ENCODE measurements at places on chromosomes 13 and 19.

DNA sequence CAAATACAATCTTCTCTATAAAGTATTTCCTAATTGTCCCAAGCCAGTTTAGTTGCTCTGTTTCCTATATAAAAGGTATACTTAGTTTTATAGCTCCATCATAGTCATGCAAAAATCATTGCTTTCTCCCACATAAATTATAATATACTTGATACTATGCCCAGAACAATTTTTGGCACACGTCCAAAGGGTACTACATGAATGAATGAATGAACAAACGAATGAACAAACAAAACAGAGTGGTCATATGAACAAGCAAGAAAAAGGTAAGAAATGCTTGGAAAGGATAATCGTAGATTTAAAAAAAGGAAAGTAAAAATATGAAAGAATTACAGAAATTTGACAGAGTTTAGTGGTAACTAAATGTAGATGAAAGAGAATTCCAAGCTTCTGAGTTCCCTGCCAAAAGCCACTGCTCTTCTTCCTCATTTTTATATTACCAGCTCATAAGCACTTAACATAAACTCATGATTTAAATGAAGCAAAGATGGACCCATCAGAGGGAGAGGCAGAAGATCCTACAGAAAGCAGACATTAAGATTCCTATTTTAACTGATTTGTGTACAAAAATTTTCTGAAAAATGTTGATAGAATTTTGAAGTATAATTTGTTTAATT is 123.2 kb downstream of the ENOX1 start:
- DNase-seq = no peak

DNA sequence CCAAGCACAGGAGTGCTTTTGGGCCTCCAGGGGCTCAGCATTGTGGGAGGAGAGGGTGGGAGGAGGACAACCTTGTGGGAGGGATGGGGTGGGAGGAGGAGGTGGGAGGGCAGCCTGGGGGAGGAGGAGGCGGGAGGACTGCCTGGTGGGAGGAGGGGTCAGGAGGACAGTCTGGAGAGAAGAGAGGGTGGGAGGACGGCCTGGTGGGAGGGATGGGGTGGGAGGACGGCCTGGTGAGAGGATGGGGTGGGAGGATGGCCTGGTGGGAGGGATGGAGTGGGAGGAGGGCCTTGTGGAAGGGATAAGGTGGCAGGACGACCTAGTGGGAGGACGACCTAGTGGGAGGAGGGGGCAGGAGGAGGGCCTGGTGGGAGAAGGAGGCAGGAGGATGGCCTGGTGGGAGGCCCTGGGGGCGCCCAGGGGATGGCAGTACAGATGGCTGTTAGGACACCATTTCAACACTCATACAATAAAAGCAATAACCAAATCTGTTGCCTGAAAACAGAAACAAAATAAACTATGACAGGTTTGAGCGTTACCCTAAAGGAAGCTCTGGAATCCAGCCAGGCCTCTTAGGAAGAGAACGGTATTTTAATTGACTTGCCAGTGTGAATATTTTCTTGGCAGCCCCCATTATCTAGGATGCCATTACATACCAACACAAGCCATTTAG is 63.7 kb downstream of the CRYL1 start:
- DNase-seq = no peak

GRCh38 chr19:14072535-14073260 is at the start of gene MISP3:
Gene MISP3 (plus strand): TSS chr19:14072786. CDS start chr19:14073310, 524 bp downstream.
- peak; percentile 16 for DNase-seq

- DNase-seq = no peak
These were observed 18.0 kb upstream of the IZUMO2 start for GRCh38 chr19:50181121-50181520.

DNA sequence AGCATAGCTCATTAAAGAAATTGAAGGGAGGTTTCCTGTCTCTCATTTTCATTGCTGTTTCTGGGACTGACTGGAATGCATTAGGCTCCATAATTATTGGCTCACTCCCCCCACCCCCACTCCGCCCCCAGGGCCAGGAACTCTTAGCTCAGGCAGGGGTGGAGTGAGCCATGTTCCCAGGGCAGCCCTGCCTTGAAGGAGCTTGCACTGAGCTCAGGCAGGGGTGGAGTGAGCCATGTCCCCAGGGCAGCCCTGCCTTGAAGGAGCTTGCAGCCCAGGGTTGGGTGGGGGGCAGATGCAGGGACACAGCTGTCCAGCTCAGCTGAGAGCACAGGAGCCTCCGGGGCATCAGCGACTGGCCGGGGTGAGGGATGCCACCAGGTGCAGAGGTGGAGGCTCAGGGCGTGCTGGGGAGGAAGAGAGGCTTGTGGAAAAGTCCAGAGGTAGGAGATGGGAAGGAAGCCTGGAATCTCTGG is 39.1 kb upstream of the TFDP1 start:
- no peak for DNase-seq

- no peak for DNase-seq
These were observed 111.3 kb downstream of the ZDHHC20 start for GRCh38 chr13:21347753-21348318.

DNA sequence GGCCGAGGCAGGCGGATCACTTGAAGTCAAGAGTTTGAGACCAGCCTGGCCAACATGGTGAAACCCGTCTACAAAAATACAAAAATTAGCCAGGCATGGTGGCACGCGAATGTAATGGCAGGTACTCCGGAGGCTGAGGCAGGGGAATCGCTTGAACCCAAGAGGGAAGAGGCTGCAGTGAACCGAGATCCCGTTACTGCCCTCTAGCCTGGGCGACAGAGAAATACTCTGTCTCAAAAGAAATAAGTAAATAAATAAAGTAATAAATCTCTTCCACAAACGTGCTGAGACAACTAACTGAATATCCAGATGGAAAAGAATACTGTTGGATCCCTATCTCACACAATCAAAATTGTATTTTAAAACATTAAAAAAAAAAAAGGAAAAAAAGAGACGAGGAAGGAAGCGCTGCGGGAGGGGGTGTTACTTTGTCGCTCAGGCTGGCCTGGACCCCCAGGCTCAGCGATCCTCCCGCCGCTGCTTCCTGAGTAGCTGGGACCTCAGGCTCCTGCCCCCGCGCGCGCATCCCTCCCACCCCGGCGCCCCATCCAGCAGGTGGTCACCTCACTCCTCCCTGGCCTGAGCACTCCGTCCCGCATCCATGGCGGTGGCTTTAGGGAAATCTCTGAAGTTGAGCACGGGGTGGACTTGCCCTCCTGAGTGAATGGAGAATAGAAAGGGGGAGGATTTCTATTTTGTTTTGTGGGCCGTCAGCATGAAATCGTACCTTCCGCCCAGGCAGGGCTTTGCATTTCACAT is 628 bp upstream of the ZNF813 start:
- no peak for DNase-seq

DNA sequence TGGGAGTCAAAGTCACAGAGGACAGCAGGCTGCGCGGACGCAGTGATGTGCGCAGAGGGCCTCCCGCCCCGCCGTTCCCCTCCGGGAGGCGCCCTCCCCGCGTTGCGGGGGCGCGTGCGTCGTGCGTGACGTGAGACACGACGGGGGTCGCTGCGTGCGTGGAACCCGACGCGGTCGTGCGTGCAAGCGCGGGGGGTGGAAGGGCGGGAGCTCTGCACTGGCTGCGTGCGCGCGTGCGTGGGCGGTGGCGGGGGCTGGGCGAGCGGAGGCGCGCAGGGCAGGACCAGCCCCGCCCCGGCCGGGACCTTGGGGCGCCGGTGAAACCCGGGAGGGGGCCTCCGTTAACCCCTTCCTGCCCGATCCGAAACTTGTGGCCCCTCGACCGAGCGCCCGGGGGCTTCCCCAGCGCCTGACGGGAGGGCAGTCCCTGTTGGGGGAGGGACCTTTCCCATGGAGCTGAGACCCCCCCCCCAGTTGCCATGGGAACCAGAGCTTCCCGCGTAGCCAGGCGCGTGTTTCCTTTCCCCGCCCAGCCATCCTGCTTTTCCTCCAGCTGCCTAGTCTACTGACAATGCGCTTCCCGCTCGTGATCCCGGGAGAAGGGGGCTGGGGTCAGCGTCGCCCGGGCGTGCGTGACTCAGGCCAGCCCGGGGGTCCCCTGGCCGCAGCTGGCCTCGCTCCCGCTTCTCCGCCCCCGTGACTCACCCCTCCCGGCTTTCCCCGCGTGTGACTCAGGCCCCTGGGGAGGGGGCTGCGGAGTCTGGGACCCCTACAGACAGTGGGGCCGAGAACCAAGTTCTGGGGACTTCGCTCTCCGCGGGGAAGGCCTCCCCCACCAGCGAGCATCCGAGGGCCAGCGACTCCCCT is 7.3 kb upstream of the HOOK2 start:
- DNase-seq = peak; percentile 92
